Thymus (tissue), 14 donors: ENCODE measurements at places on chromosomes 13 and 19.

GRCh38 chr13:114147803-114148520, 15.5 kb upstream of the RASA3 start:
- DNase-seq = no peak
- H3K27me3 ChIP-seq = no peaks in the 10 kb centered on the region
- H3K36me3 ChIP-seq = no peaks in the 10 kb centered on the region

DNA sequence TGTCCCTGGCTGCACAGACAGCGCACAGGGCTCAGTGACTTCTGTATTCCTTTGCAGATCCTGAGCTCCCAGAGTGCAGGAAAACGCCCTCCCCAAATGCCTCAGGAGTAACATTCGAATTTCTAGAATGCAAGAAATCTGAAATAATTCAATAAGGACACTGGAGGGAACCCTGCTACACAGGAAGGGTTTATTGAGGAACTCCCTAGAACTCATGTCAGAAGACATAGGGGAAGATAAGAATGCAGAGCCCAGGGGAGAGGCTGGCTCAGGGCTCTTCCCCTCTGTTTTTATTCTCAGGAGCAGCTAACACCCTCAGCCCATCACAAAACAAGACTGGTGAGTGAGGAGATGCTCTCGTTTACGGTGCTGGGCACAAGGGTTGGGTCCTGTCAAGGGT, 6.8 kb downstream of the LILRA1 start:
- no peak overlapping the region for H3K4me3 ChIP-seq
- no peaks in the 10 kb centered on the region for H3K27me3 ChIP-seq
- DNase-seq = no peak
- no peak overlapping the region for H3K27ac ChIP-seq

- no peak overlapping the region for H3K27ac ChIP-seq
- DNase-seq = no peak
- H3K27me3 ChIP-seq = no peaks in the 10 kb centered on the region
- H3K4me1 ChIP-seq = no peaks in the 10 kb centered on the region
- no peaks in the 10 kb centered on the region for H3K36me3 ChIP-seq
Observed at GRCh38 chr19:40497214-40497613, 30.4 kb downstream of the SPTBN4 start.

- H3K36me3 ChIP-seq = no peaks in the 10 kb centered on the region
- H3K4me3 ChIP-seq = no peak overlapping the region
- H3K27me3 ChIP-seq = no peaks in the 10 kb centered on the region
- H3K4me1 ChIP-seq = peaks cover 3% of the 10 kb centered on the region
Observed at GRCh38 chr13:110108348-110109139, 198.4 kb downstream of the COL4A1 start.

DNA sequence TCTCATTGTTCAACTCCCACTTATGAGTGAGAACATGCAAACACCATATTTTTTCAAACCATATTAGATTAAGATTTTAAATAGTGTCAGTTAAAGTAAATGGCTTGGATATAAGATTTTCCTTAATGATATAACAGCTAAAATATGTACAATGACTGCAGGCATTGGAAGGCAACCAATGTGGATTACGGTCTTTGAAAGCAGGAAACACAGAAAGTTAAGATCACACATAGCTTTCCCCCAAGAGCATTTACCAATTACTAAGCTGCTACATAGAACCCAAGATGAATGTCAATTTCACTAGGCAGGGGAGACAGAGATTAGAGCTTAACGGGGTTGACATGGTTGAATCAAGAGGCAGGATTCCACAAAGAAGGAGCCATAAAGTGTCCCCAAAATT, 173.2 kb upstream of the TRPC4 start:
- no peaks in the 10 kb centered on the region for H3K4me1 ChIP-seq
- DNase-seq = no peak
- no peak overlapping the region for H3K4me3 ChIP-seq
